ENCODE measurements at places on chromosomes 1 and 21. TPM values are rescaled to one million over a fixed set of nuclear protein-coding genes. Genes with fewer than 3 reads are reported as not detected.

The B3GALT5 gene
- 3.7 TPM for total RNA-seq

The ALX3 gene
- 1.5 TPM for total RNA-seq

The ZBTB48 gene
- total RNA-seq = 32.1 TPM

The PEX19 gene
- 96.1 TPM for total RNA-seq

The PTAFR gene
- 2.3 TPM for total RNA-seq

The CNIH3 gene
- total RNA-seq = 23.5 TPM

The NEGR1 gene
- total RNA-seq = 126 TPM

The OPTC gene
- total RNA-seq = not detected

The CDA gene
- total RNA-seq = 10.9 TPM

The PPIAL4G gene
- 0.16 TPM for total RNA-seq

The OR2L8 gene
- 3.5 TPM for total RNA-seq

The PDZK1IP1 gene
- total RNA-seq = not detected

The TMPRSS2 gene
- total RNA-seq = not detected

The NR1I3 gene
- total RNA-seq = not detected

The PRR9 gene
- not detected for total RNA-seq

The DCST1 gene
- not detected for total RNA-seq

The TSACC gene
- not detected for total RNA-seq

The SCCPDH gene
- total RNA-seq = 49.8 TPM

The NHLH2 gene
- total RNA-seq = 0.53 TPM

The IGSF9 gene
- total RNA-seq = 0.25 TPM

The PIP5K1A gene
- total RNA-seq = 62.7 TPM

Data from dorsolateral prefrontal cortex (tissue), 122 donors.